CD4-positive, alpha-beta T cell treated with Interleukin-6 for 4 hours (primary cell): ENCODE measurements at places on chromosomes 2 and 18.

DNA sequence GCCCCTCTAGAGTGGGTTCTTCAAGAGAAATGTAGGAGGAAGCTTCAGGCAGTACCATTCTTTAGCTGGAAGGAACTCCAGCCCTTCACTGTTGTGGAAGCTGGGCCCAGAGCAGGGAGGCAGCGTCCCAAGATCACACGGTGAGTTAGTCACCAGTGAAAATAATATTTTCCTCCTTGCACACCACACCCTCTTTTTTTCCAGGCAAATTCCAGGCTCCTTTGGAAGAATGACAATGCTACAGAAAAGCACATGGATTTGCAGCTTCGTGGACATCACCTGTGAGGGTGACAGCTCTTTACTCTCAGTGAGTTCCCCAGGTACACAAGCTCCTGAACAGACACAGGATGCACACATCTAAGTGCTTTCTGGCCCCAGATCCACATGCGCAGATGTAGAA lies 157.1 kb downstream of the COL6A3 start:
- DNase-seq = no peak

DNA sequence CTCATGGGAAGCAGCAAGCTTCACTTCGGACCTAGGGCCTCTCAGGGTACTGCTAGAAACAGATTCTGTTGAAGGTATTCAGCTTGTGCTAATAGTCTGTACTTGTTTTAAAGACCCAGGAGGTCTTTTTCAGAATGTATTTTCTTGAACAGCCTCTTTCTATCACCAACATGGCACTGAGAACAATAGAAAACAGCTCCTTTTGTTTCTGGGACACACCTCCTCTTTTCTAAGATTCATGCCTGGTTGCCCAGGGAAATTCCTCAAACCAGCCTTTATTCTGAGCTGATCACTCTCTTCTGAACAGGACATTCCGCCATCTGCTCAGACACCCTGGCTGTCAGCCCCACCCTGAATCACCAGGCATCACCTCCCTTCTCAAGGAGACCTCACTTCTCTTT lies 389.6 kb downstream of the TGIF1 start:
- DNase-seq = no peak

DNA sequence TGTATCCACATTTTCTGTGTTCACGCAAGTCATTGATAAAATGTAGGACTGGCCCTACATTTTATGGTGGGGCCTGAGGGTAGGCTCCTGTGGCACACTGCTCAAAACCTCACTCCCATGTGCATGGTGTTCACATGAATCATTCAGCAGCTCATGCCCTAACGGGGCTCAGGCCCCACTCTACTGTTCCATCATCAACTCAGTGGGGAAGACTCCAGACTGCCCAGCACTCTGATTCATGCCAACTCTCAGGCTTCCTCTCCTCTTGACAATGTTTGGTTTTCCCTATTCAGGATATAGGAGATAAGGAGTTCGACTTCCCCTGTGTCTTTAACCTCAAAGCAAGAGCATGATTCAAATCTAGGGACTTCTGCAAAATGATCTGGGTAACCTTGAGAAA lies 92.0 kb upstream of the BOD1L2 start:
- DNase-seq = no peak

GRCh38 chr2:1754046-1754445 lies 9.7 kb upstream of the PXDN start:
- no peak for DNase-seq

- no peak for DNase-seq
These were observed 108.4 kb upstream of the BZW1 start for GRCh38 chr2:200703127-200703925.

GRCh38 chr2:30797381-30798015 lies 9.7 kb downstream of the CAPN13 start:
- DNase-seq = no peak

DNA sequence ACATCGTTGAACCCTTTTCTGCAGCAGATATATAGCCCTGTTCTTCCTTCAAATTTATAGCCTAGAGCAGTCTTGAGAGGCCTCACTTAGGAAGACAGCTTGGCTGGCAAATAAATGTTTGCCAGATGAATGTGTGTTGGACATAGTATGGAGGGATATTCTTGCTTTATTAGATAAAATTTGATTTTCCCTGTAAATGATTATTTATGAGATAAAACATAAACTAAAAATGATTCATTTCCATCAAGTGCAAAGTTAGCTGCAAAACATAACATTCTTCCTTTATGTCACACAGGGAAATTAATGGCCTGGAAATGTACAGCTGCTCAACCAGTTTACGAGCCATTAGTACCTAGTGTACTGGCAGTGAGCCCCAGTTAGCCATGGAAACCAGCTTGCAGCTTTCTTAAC lies 82.5 kb downstream of the LIMS1 start:
- no peak for DNase-seq

DNA sequence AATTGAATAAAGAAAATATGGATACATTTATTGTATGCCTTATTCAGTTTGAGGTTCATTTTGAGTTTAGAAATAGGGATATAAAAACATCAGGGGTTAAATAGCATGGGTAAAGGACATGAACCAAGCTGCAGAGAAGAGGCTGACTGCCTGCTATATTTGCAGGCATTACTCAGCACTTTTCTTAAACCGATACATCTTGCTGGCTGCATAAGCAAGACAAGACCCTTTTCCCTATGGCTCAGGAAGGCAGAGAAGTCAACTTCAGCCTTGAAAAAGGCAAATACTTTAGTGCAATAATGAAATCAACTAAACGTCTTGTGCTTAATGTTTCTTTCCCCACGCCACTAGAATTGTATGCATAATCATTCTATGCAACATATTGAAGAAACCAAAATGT lies 36.4 kb downstream of the SCN1A start:
- DNase-seq = no peak

GRCh38 chr18:11740461-11740860 lies 51.4 kb downstream of the GNAL start:
- no peak for DNase-seq

DNA sequence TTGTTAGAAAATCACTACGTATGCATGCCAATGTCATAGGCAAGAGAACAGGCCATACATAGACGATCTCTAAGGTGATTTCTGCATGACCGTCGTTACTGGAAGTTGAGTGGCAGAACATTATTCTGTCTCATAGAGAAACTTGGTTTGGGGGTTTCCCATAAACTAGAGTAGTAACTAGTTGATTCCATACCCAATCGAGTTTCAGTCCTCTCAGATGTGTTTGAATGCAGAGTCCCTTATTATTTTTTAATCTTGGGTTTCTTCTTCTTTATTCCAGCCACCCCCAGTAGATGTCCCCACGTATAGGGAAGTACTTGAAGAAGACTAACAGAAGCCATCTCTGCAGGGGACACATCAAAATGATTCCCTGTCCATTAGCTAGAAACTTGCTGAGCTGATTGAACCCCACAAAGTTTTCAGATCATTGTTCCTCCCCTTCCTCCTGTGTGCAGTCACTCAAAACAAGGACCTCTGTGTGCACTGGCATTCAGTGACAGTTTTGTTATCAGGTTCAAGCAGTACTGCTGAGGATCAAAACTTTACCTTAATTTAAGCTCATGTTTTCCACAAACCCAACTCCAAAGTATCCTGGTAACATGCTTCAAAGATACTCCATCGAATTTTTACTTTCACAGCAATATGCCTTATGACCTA lies 68.4 kb upstream of the CDCA7 start:
- DNase-seq = no peak

GRCh38 chr18:44465381-44465841 lies 215.3 kb upstream of the SETBP1 start:
- DNase-seq = no peak

GRCh38 chr2:174158003-174158402 lies 90.3 kb downstream of the OLA1 start:
- peak; percentile 27 for DNase-seq

DNA sequence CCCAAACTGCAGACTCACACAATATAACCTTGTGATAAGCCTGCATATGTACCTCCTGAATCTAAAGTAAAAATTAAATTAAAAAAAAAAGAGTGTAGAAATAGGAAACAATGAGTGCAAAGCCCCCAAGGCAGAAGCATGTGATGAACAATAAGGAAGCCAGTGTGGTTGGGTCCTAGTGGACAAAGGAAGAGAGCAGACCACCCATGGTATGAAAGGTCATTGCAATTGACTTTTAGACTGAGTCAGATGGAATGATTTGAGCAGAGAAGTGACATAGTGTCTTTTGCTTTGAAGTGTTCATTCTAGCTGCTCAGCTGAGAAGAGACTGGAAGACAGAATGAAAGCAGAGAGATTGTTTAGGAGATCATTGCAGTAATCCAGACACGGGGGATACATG lies 417.1 kb downstream of the RAD51AP2 start:
- DNase-seq = no peak

- no peak for DNase-seq
These were observed 13.4 kb upstream of the UGT1A1 start for GRCh38 chr2:233746475-233747282.

DNA sequence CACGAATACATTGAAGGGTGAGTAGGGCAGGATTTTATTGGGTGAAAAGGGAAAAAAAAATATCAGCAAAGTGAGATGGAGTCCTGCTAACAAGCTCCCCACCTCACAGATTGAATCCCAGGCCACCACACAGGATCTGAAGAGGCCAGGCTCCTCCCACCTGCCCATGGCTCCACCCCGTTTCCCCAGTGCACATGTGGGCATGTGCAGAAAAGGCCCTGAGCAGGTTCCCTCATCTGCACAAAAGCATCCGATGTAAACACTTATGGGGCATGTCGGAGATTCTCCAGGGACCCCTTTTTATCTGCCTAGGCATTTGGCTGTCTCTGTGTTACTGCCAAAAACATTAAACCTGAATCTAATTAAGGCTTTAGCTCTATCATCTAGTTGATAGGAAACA lies 35.2 kb downstream of the SKA1 start:
- DNase-seq = no peak

DNA sequence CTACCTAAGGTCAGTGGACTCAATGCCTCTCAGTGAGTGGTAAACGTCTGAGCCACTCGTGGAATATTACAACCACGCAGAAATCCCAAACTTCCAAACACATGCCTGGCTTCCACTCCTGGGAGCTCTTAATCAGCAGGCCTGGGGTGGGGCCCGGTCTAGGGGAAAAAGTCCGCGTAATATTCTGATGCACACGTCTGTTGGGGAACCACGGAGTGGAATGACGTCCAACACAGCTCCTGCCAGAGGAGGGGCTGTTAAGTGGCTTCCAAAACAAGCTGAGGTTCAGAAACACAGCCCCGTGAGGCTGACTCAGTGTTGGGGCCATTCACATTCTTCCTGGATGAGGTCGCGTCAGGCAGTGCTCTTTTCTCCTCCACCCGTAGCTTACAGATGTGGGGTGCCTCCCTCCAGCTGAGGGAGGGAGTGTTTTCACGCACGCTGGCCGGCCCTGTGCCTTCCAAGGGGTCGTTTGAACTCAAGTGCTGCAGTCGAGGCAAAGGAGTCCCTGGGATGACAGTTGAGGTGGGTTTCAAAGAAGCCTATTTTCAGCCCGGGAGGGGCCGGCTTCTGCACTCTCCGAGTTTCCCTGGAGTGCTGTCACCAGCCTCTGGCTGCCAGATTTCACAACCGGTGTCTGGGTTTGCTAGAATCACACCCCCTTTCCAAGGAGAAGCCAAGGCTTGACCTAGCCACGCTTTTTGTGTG lies 73.1 kb downstream of the ACKR3 start:
- DNase-seq = no peak

DNA sequence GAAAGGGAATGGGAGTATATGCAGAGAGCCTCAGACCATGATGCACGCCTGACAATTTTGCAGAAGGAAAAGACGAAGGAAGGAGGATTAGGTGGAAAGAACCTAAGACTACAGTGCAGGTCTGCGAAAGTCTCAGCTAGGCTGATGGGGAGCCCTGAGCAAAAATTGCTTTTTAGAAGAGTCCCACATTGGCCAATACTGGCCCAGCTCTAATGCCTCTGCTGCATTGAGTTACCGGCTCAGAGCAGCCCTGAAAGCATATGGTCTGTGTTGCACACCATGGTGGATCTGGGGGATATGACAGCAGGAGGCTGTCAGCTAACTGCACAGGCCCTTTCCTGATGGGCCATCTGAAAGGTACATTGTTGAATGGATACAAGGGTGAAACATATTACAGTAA lies 48.3 kb upstream of the CAVIN2 start:
- DNase-seq = no peak

- DNase-seq = no peak
These were observed 315.8 kb upstream of the KLHL29 start for GRCh38 chr2:23069156-23069555.

DNA sequence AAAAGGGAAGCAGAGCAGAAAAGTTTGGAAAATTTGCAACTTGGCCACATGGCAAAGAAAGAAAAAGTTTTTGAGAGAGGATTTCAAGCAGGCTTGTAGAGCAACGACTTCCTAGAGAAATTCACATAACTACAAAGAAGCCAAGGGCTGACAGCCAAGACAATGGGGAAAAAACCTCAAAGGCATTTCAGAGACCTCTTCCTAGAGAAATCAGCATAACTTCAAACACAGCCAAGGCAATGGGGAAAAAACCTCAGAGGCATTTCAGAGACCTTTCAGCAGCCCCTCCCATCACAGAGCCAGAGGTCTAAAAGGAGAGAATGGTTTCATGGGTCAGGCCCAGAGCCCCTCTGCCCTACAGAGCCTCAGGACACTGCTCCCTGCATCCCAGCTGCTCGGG lies 7.2 kb downstream of the ADI1 start:
- no peak for DNase-seq

DNA sequence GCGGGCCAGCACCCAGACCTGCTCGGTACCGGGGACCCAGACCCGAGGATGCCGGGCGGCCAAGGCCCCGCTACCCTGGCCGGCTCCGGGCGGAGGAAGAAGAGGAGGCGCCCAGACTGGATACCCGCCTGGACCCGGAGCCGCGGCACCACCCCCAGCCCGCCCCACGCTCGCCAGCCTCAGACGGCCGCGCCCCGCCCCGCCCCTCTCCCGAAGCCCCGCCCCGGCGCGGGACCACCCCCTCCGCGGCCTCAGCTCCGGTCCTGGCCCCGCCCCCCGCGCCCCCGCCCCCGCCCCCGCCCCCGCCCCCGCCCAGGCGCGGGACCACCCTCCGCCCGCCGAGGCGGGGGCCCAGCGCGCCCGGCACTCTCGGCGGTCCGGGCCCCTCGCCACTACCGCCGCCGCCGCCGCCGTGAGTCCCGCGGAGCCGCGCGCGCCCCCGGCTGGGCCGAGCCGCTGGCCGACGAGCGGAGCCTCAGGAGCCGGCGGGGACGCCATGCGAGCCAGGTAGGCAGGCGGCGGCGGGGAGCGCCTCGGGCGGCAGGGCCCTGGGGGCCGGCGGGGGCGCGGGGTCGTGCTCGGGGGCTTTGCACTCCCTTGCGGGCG lies at the start of gene SH3BP4:
Gene SH3BP4 (plus strand): TSS at position 354 of the 606 bp plus-strand sequence. CDS start 82,986 bp downstream, outside the sequence.
- DNase-seq = peak; percentile 25

DNA sequence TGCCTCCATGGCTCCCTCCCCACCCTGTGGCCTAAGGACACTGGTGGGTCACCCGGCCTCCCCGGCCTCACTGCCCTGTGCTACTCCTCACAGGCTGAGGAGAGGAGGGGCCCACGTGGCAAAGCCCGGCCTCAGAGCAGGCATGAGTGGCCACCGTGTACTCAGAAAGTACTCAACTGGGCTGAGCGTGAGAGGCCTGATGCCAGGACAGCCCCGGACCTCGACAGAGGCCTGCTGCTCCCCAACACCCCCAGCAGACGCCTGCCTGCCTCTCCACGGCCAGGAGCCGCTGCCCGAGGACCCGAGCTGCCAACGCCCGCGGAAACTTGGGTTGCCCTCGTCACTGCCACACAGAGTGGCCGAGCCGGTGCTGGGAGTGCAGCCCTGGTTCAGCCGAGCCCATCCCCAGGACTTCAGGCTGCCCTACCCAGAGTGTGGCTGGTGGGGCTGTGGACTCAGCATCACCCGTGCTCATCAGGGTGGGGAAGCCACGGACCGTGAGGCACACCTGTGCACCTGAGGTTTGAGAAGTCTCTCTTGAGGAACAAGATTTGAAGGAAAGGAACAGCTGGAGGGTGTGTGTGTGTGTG lies 59.3 kb downstream of the CENPO start:
- no peak for DNase-seq

GRCh38 chr2:28656937-28657615 lies 94.6 kb upstream of the PPP1CB start:
- DNase-seq = no peak
